ENCODE measurements at places on chromosomes 5 and 9. TPM values are rescaled to one million over a fixed set of nuclear protein-coding genes. Genes with fewer than 3 reads are reported as not detected.
A peak's percentile ranks its signal among the peaks of the same experiment; 100 is the strongest.

GRCh38 chr5:104178829-104179456 lies 616.4 kb upstream of the NUDT12 start:
- no peak overlapping the region for H3K4me3 ChIP-seq
- H3K36me3 ChIP-seq: no peaks in the 10 kb centered on the region
- H3K27ac ChIP-seq: no peak overlapping the region

- peak overlapping the region; percentile 69 for H3K27ac ChIP-seq
- peaks cover 5% of the 10 kb centered on the region for H3K36me3 ChIP-seq
- H3K27me3 ChIP-seq: no peaks in the 10 kb centered on the region
- no peak overlapping the region for H3K4me3 ChIP-seq
- H3K4me1 ChIP-seq: peaks cover 23% of the 10 kb centered on the region
- no peak for DNase-seq
These were observed 5.1 kb downstream of the RPL12 start for GRCh38 chr9:127445851-127446712.

DNA sequence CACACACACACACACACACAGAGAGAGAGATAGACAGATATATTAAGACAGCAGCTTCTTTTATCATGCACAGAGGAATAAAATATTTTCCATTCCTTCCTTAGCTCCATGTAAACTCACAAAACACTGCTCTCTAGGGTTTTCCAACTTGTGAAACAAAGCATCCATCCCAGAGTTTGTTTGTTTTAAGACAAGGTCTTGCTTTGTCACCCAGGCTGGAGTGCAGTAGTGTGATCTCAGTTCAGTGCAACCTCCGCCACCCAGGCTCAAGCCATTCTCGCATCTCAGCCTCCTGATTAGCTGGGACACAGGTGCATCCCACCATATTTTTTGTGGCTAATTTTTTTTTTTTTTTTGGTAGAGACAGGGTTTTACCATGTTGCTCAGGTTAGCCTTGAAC lies 298.7 kb downstream of the FBXL17 start:
- H3K27me3 ChIP-seq: no peaks in the 10 kb centered on the region
- no peak overlapping the region for H3K4me3 ChIP-seq
- DNase-seq: no peak
- H3K36me3 ChIP-seq: no peaks in the 10 kb centered on the region

GRCh38 chr9:32647671-32648070 lies 12.2 kb upstream of the TAF1L start:
- H3K4me3 ChIP-seq: no peak overlapping the region
- H3K36me3 ChIP-seq: no peaks in the 10 kb centered on the region
- H3K27ac ChIP-seq: no peak overlapping the region
- no peak for DNase-seq
- no peaks in the 10 kb centered on the region for H3K27me3 ChIP-seq
- H3K4me1 ChIP-seq: no peaks in the 10 kb centered on the region

- peak; percentile 48 for DNase-seq
- peaks cover 50% of the 10 kb centered on the region for H3K27me3 ChIP-seq
- no peaks in the 10 kb centered on the region for H3K36me3 ChIP-seq
- H3K4me1 ChIP-seq: no peaks in the 10 kb centered on the region
These were observed 7.5 kb downstream of the SLC6A19 start for GRCh38 chr5:1208743-1209488.

SLC36A3 gene
- not detected for total RNA-seq

- H3K27me3 ChIP-seq: no peaks in the 10 kb centered on the region
- H3K4me1 ChIP-seq: no peaks in the 10 kb centered on the region
- no peak overlapping the region for H3K27ac ChIP-seq
- H3K4me3 ChIP-seq: no peak overlapping the region
These were observed 532.4 kb downstream of the DNAH5 start for GRCh38 chr5:13412040-13412595.

GRCh38 chr5:113293975-113294310 lies 140.8 kb downstream of the TSSK1B start:
- peaks cover 7% of the 10 kb centered on the region for H3K4me1 ChIP-seq
- peak overlapping the region; percentile 84 for H3K27ac ChIP-seq
- peak overlapping the region; percentile 91 for H3K4me3 ChIP-seq
- H3K27me3 ChIP-seq: no peaks in the 10 kb centered on the region

PTGR1 gene
- total RNA-seq: 12.2 TPM

UBLCP1 gene
- 16.4 TPM for total RNA-seq

DNA sequence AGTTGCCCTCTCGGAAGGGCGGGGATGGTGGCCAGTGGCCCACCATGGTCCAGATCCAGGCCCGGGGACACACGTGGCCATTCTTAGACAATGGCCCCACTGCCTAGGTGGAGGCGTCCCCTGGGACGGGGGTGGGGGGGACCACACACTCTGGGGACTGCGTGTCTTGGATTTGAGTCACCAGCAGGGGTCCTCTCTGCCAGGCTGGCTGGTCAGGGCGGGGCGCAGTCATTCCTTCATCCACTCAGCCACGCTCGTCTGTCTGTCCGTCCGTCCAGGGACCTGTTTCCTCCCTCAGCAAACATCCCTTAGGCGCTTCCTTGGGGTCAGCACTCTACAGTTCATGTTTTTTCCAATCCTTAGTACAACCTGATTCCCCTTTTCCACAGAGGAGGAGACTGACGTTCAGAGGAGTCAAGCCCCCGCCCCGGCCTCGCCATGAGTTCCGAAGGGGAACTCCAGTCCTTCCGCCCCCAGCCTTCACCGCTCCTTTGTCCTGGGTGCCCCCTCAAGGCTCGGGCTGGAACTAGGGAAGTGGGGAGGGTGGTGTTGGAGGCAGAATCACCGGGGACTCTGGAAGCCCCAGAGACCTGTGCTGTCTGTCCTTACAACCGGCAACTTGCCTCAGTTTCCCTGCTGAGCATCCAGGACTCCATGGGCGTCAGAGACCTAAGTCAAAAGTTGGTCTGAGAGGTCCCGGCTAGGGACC lies 276.6 kb upstream of the MVB12B start:
- H3K27ac ChIP-seq: no peak overlapping the region
- no peaks in the 10 kb centered on the region for H3K36me3 ChIP-seq
- H3K27me3 ChIP-seq: no peaks in the 10 kb centered on the region
- H3K4me1 ChIP-seq: no peaks in the 10 kb centered on the region

- no peaks in the 10 kb centered on the region for H3K4me1 ChIP-seq
- no peak overlapping the region for H3K27ac ChIP-seq
- H3K36me3 ChIP-seq: no peaks in the 10 kb centered on the region
- DNase-seq: no peak
- no peaks in the 10 kb centered on the region for H3K27me3 ChIP-seq
These were observed 848.5 kb upstream of the WWC1 start for GRCh38 chr5:167442922-167443321.

DNA sequence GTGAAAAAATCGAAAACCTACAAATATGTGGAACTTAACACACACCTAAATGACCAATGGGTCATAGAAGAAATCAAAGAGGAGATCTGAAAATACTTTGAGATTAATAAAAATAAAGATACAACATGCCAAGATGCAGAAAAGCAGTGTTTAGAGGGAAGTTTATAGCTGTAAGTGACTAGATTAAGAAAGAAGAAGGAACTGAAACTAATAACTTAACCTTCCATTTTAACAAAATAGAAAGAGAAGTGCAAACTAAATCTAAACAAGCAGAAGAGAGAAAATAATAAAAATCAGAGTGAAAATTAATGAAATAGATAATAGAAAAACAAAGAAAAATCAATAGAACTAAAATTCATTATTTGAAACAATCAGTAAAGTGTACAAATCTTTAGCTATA lies 103.0 kb upstream of the MAMDC2 start:
- H3K36me3 ChIP-seq: no peaks in the 10 kb centered on the region
- no peak for DNase-seq
- no peaks in the 10 kb centered on the region for H3K4me1 ChIP-seq
- no peak overlapping the region for H3K4me3 ChIP-seq
- no peaks in the 10 kb centered on the region for H3K27me3 ChIP-seq

- no peak overlapping the region for H3K4me3 ChIP-seq
- DNase-seq: no peak
- H3K36me3 ChIP-seq: no peaks in the 10 kb centered on the region
- no peaks in the 10 kb centered on the region for H3K27me3 ChIP-seq
These were observed 33.3 kb downstream of the RASEF start for GRCh38 chr9:83029531-83030137.

DNA sequence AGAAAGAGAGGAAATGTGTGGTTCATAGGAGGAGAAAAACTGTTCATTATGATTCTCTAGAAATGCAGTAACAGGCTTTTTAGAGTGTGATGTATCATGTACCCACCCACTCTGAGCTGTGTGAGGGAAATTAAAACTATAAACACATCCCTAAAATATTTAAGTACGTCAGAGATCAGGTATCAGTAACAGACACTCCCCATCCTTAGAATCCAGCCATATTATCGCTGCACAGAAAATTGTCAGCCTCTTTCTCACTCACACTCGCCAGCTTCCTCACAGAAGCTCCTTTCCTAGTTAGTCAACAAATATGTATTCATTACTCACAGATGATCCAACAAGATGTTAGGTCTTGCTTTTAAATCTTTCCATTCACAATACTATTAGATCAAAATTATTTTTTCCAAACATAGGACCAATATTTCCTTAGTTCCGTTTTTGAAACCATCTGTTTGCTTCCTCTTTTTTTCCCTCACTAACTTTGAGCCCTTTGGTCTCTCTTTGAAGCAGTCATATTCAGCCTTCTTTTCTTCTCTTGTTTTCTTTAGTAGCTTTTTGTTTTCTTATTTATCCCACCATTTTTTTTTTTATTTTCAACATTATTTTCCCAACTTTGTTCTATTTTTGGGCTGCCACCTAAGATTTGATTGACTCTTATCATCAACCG lies 13.6 kb upstream of the MAST4 start:
- no peak overlapping the region for H3K4me3 ChIP-seq
- no peaks in the 10 kb centered on the region for H3K4me1 ChIP-seq
- no peaks in the 10 kb centered on the region for H3K27me3 ChIP-seq
- no peaks in the 10 kb centered on the region for H3K36me3 ChIP-seq

LTC4S gene
- total RNA-seq: 1.7 TPM

CYLC2 gene
- total RNA-seq: not detected

DNA sequence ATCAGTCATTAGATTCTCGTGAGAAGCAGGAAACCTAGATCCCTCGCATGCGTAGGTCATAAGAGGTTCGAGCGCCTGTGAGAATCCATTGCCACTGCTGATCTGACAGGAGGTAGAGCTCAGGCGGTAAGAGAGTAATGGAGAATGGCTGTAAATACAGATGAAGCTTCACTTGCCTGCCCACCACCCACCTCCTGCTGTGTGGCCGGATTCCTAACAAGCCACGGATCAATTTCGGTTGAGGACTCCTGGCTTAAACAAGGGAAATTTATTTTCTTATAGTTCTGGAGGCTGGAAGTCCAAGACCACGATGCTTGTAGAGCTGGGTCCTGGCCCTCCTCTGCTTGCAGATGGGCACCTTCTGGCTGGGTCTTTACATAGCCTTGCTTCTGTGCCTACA lies 200.4 kb downstream of the PCSK5 start:
- no peaks in the 10 kb centered on the region for H3K4me1 ChIP-seq
- H3K27me3 ChIP-seq: no peaks in the 10 kb centered on the region

OTP gene
- total RNA-seq: not detected

DNA sequence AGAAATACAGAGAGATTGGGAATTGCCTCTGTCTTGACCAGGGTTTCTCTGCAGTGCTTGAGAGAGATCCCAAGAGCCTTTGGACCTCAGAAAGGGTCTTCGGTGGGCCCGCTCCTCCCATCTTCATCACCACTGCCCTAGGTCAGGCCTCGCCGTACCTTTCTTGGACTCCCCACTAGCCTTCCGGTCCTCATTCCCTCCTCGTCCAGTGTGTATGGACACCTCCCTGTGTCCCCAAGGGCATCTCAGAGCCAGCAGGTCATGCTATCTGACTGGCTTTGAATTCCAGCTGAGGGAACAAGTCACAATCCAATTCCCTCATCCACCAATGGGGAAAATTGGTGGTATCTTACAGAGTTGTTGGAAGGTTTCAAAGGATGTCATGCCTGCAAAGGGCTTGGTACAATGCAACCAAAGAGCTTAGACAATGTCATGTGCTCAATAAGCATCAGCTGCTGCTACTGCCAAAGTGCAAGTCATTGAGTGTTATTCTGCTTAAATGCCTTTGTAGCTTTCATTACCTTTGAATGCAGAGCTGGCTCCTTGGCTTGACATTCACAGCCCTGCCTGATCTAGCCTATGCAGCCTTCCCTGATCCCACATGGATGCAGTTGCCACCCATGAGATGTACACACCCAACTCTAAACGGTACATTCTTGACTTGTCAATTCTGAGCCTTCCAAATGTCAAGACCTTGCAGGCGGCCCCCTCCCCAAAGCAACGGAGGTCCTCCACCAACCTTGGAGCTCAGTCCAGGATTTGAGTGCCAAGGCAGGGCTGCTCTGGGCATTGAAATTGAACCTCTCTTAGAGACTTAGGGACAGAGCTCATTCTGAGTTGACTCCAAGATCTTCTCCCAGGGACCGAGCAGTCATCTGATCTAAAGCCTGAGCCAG lies 58.0 kb downstream of the HRH2 start:
- no peak overlapping the region for H3K27ac ChIP-seq
- H3K4me3 ChIP-seq: no peak overlapping the region
- no peaks in the 10 kb centered on the region for H3K27me3 ChIP-seq

GRCh38 chr9:129987047-129987446 lies 55.9 kb downstream of the FNBP1 start:
- peak overlapping the region; percentile 89 for H3K27ac ChIP-seq
- H3K36me3 ChIP-seq: no peaks in the 10 kb centered on the region
- DNase-seq: no peak
- peaks cover 8% of the 10 kb centered on the region for H3K4me1 ChIP-seq
- peak overlapping the region; percentile 37 for H3K4me3 ChIP-seq

GRCh38 chr9:130860458-130861316 lies 25.6 kb downstream of the ABL1 start:
- peaks cover 18% of the 10 kb centered on the region for H3K4me1 ChIP-seq
- no peaks in the 10 kb centered on the region for H3K27me3 ChIP-seq
- H3K27ac ChIP-seq: peak overlapping the region; percentile 66
- peaks cover 55% of the 10 kb centered on the region for H3K36me3 ChIP-seq
- peak; percentile 85 for DNase-seq

GFI1B gene
- total RNA-seq: not detected

ANKRD34B gene
- total RNA-seq: not detected

GRCh38 chr5:38417658-38418017 lies 138.8 kb downstream of the LIFR start:
- H3K4me1 ChIP-seq: no peaks in the 10 kb centered on the region
- DNase-seq: no peak

- H3K27me3 ChIP-seq: no peaks in the 10 kb centered on the region
- peaks cover 22% of the 10 kb centered on the region for H3K4me1 ChIP-seq
- DNase-seq: no peak
- no peaks in the 10 kb centered on the region for H3K36me3 ChIP-seq
These were observed 1.7 kb downstream of the FKBP15 start for GRCh38 chr9:113219186-113219936.

DNA sequence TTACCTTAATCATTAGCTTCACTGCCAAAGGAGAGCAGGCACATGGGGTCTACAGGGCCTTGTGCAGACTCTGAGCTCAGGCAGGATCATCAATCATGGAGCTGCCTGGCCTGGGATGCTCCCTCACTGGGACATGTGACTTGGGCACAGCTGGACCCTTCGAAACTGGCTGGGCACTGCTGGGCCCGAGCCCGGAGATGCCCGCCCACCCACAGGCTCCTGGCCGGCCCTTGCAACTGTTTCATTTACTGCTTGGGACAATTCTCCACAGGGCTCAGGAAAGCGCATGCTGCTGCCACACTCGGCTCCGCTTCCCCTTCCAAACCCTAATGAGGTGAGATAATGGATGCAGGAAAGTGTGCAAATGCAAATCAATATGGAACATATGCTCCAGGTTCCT lies 387.5 kb downstream of the TRIM36 start:
- H3K36me3 ChIP-seq: no peaks in the 10 kb centered on the region
- H3K4me1 ChIP-seq: no peaks in the 10 kb centered on the region
- no peaks in the 10 kb centered on the region for H3K27me3 ChIP-seq
- H3K4me3 ChIP-seq: no peak overlapping the region
- no peak overlapping the region for H3K27ac ChIP-seq

GRCh38 chr5:168179192-168179593 lies 112.3 kb upstream of the WWC1 start:
- H3K4me3 ChIP-seq: no peak overlapping the region
- no peaks in the 10 kb centered on the region for H3K27me3 ChIP-seq
- no peaks in the 10 kb centered on the region for H3K36me3 ChIP-seq
- no peak overlapping the region for H3K27ac ChIP-seq
